ENCODE measurements at places on chromosomes 12 and 14. TPM values are rescaled to one million over a fixed set of nuclear protein-coding genes. Genes with fewer than 3 reads are reported as not detected.

The KRT83 gene
- not detected for total RNA-seq

The KCNC2 gene
- total RNA-seq, result not detected

The ARHGEF25 gene
- 1.6 TPM for total RNA-seq

The CRACR2A gene
- total RNA-seq, result 15.4 TPM

The SOAT2 gene
- total RNA-seq, result not detected

The PTPN21 gene
- 6.4 TPM for total RNA-seq

The KCNJ8 gene
- under 0.01 TPM for total RNA-seq

The DPPA3 gene
- total RNA-seq, result not detected

The TCL1B gene
- not detected for total RNA-seq

The MYO1A gene
- under 0.01 TPM for total RNA-seq

The CLEC4D gene
- total RNA-seq, result not detected

The AJUBA gene
- 35.7 TPM for total RNA-seq

The OR6C70 gene
- total RNA-seq, result not detected

The SDR9C7 gene
- not detected for total RNA-seq

The SERPINA6 gene
- total RNA-seq, result not detected

The DDX51 gene
- total RNA-seq, result 5.1 TPM

The GPD1 gene
- under 0.01 TPM for total RNA-seq

The CLEC2B gene
- total RNA-seq, result 53.5 TPM

The CAND1 gene
- total RNA-seq, result 76.4 TPM

The PIANP gene
- total RNA-seq, result not detected

The REM2 gene
- total RNA-seq, result not detected

The DLGAP5 gene
- 8.7 TPM for total RNA-seq

The ZDHHC22 gene
- not detected for total RNA-seq

The ENDOU gene
- under 0.01 TPM for total RNA-seq

The MYH7 gene
- total RNA-seq, result not detected

The SERPINA5 gene
- total RNA-seq, result 0.26 TPM

The STAB2 gene
- total RNA-seq, result 71.1 TPM

The ADCY4 gene
- 51.2 TPM for total RNA-seq

The DTD2 gene
- 20.6 TPM for total RNA-seq

The RHOJ gene
- 163 TPM for total RNA-seq

The OTOGL gene
- total RNA-seq, result 0.26 TPM

The KLHL42 gene
- total RNA-seq, result 16.9 TPM

The DDX47 gene
- total RNA-seq, result 48.5 TPM

The TMEM229B gene
- total RNA-seq, result 1.1 TPM

The ENO2 gene
- 1.4 TPM for total RNA-seq

The PTCSC3 gene
- not detected for total RNA-seq

The CEBPE gene
- not detected for total RNA-seq

The TRPV4 gene
- 1.4 TPM for total RNA-seq

Data from dermis microvascular lymphatic vessel endothelial cell (primary cell).